CD8-positive, alpha-beta memory T cell (primary cell): ENCODE measurements at places on chromosomes 2 and 18. TPM values are rescaled to one million over a fixed set of nuclear protein-coding genes. Genes with fewer than 3 reads are reported as not detected.

DNA sequence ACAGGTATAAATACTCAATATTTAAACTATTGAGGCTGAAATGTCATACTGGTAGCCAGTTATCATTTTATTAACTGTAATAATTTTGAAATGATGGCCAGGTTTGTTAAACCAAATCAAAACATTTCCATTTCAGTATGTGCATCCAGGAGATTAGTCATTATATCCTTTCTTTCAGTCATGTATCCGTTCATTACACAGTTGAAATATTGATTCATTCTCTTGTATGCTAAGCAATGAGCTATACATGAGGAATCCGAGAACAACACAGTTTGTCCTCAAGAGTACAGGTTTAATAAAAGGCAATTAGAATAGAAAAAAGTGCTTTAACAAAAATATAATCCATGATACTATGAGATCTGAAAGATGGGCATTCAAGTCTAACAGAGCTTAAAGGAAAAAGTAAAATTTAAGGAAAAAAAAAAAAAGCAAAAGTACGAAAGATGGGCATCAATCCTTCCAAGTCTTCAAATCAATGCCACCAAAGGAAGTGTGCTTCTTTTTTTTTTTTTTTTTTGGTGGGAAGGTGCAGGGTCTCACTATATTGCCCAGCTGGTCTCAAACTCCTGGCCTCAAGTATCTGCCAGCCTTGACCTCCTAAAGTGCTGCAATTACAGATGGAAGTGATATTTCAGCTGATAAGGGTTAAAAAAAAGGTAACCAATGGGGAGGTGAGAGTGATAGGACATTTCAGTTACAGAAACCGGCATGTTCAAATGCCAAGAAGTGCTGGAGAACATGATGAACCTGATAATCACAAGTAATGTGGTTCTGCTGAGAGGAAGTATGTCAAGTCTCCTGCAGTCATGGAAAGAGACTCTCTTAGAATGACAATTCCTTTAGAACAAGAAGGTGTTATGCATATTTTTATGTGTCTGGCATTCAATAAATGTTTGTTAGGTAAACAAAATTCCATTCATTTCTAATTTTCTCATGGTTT is 35.8 kb downstream of the PUM2 start:
- peaks cover 26% of the 10 kb centered on the region for H3K36me3 ChIP-seq
- H3K4me3 ChIP-seq: no peak overlapping the region
- H3K4me1 ChIP-seq: peaks cover 6% of the 10 kb centered on the region
- DNase-seq: no peak
- H3K27me3 ChIP-seq: no peaks in the 10 kb centered on the region

The XDH gene
- total RNA-seq: not detected

The SLC30A3 gene
- 0.33 TPM for total RNA-seq

The GPAT2 gene
- 33.6 TPM for total RNA-seq

The NGEF gene
- total RNA-seq: not detected
